Type B pancreatic cell (in vitro differentiated cells): ENCODE measurements at places on chromosomes 5 and 9.

DNA sequence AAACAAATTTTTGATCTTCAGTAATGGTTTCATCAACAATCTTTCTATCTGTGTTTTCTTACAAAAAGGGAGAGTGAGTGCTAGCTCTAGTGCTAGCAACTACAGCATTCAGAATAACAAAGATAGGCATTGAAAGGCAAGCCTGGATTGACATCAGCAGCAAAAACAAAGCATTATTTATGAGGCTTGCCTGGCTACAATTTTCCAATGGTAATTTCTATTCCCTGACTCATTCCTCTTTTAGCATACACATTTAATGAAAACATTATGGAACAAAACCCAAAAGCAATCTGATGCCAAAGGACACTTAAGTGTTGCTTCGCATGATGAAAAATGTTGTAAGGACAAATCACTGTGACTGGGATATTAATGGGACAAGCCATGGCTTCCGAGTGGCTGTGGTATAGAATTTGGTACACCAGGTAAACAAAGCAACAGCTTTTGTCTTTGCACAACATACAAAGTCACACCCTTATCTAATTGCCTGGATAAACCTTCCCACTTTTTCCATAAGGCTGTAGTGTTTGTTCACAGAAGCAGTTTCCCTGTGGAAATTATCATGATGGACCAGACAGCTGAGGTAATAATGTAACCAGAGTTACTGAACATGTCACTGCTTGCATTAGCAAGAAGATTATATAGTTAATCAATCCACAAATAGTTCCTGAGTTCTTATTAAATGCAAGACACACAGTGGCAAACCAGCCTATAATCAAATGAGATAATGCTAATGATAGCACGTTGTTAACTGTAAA is 179.8 kb upstream of the EDIL3 start:
- no peak for DNase-seq

DNA sequence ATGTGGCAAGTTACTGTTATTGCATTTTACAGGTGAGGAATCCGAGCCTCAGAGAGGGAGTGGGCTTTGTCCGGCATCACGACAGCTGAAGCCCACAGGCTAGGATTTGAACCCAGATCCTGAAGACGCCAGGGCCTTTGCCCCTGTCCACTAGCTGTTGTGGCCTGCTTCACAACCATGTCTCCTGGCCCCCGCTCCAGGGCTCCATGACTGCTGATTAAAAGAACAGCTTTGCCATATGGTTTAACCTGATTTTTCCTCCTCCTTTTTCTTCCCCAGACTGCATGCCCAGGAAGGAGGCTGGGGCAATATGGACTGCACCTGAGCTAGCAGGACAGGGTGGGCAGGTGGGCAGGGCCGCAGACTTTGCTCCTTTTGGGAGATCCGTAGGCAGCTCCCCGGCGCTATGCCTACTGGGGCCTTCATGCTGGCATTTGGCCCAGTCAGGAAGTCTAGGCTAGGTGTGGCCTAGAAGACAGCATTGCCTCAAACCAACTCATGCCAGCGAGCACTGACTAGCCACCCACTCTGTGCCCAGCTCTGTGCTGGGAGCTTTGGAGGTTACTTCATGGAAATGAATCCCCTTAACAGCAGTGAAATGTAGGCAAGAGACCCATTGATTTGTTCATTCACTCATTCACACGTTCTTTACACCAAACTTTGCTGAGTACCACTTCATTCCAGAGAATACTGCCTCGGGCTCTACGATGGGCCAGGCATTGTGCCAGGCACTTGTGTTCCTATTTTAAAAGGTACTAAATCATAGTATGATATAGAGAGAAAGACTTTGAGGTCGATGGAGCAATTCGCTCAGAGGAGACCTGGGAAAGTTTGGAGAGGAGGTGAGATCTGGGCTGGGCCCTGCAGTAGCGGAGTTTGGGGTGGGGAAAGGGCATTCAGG is 94.3 kb upstream of the CPEB4 start:
- DNase-seq, result no peak

GRCh38 chr5:66826263-66826662 is 230.1 kb downstream of the MAST4 start:
- DNase-seq, result no peak

DNA sequence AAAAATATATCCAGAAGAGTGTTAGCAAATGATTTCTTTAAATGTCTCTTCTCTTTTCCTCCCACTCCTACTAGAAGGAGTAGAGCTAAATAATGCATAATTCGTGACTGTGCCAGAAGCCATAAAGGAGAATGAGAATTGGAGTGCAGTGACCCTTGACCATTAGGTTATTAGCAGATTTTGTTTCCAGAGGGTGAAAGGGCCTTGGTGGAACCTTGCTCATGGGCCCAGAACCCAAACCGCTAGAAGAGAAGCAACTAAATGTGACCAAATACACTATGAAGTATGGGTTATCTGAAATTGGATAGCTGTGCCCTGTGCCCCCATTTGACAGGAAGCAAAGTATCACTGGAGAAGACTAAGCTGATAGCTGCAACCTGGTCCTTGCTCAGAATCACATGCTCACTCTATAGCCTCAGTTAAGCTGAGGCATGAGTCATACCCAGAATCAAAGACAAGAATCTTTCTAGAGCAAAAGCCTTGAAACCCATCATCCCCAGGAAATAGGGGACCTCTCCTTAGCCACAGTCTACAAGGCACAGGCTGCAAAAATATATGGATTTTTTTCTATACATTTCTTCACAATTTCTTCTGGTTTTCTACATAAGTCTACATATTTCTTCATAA is 36.3 kb downstream of the CAPSL start:
- no peak for DNase-seq

- no peak for DNase-seq
Observed at GRCh38 chr5:127934791-127935256, 148.7 kb upstream of the SLC12A2 start.

GRCh38 chr5:74034733-74035132 is 408.7 kb downstream of the ARHGEF28 start:
- DNase-seq, result no peak

DNA sequence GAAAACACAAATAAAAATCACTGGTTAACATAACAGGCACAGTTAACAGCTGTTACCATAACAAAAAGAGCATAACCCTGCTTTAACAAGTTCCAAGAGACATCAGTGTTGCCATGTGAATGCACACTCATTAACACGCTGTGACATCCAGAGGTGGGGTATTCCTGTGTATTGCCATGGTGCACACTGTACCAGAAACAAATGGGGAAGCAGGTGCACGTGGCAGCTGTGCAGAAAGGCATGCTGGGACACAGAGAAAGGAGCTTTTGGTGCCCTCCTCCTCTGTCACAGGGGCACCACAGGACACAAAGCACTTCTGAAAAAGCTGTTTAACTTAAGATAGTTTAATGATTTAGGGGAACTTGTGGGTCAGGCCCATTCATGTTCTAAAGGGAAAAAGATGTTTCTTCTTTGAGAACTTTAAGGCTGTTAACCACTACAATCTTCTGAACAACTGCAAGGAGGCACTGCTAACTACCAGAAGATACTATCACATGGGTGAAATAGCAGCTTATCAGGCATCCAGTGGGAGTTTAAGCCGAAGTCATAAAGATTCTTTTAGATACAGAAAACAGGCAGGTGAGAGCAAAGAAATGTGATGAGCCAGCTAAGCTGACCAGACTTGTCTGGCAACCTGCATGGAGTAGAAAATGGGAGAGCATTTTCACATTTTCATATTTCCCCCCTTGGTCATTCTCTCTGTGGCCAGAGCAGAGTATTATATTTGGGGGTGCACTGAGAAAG is 56.4 kb upstream of the GOLPH3 start:
- no peak for DNase-seq

GRCh38 chr5:82808960-82809359 is 268.2 kb downstream of the TMEM167A start:
- no peak for DNase-seq

DNA sequence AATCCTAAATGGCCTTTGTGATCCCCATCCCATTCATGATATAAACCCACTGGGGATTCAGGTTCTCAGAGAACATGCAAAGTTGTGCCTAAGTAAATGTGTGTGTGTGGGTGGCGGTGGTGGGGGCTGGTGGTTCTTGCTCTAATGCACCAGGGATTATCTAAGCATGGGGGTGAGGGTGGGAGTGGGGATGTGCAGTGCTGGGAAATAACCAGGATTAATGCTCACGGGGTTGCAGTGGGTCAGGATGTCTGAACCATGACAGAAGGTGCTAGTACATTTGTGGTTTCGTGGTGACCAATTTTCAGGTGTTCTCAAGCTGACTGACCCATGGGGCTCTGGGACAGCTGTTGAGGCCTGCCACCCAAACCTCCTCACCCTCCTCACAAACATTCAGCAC is 101.0 kb downstream of the ZNF608 start:
- no peak for DNase-seq

- DNase-seq, result no peak
Observed at GRCh38 chr9:6490863-6491262, 77.9 kb downstream of the UHRF2 start.

GRCh38 chr5:177440211-177440989 is 6.2 kb upstream of the PRR7 start:
- no peak for DNase-seq

DNA sequence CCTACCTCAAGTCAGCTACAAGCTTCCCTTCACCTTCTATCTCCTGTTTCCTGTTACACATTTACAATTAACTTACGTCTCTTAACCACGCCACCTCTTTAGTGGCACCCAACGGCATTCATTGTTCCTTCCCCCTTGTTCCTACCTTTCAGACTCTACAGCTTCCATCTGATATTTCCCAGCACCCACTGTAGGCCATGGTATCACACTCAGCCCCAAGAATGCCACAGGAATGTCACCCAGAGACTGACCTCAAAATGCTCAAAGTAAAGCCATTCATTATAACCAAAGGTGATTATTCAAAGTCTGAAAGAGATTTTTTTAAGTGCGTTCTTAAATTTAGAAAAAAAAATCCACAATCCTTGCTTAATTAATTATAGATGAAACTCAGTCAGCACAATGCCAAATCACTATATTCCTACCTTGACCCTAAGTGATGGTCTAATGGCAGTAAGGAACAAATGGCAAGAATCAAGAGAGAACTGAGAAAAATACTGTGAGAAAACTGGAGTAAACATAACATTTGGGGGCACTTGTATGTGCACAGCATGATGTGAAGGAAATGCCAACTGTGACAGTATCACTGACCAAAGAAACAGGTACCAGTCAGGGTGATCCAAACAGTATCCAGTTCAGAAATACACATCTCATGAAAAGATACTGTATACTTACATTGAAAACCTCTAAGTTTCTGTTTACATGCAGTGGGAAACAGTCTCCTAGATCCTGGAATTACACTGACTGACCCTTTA is 52.1 kb downstream of the CTNND2 start:
- DNase-seq, result no peak

- DNase-seq, result no peak
Observed at GRCh38 chr9:131781069-131781468, 41.2 kb upstream of the RAPGEF1 start.

DNA sequence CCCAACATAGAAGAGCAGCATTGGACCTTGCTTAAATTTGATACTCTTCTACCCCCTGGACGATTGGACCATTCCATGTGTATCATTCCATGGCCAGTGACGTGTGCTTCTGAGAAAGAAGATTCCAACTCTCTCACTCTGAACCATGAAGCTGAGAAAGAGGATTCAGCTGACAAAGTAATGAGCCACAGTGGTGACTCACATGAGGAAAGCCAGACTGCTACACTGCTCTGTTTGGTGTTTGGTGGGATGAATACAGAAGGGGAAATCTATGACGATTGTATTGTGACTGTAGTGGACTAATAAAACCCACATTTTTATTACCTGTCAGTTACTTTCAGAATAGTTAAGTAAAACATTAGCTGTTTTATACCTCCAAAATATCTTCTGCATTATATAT is 7.5 kb downstream of the HSPA5 start:
- no peak for DNase-seq

GRCh38 chr5:14190194-14191164 is 47.3 kb downstream of the TRIO start:
- no peak for DNase-seq

DNA sequence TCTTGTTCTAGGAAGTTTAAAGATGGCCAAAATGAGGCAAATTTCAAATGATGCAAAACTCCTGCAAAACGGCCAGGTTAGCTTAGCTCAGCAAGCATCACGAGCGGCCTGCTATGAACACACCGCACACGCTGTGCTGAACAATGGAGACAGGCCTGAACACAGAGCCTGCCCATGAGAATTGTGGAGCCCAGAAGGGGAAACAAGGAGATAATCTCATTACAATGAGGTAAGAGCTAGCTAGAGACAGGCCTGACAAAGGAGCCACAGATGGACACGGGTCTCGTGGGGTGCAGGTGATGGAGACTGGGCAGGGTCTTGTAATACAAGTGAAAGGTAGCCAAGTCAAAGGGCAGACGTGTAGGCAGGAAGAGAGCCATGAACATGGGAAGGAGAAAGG is 50.2 kb downstream of the PSMB7 start:
- no peak for DNase-seq

DNA sequence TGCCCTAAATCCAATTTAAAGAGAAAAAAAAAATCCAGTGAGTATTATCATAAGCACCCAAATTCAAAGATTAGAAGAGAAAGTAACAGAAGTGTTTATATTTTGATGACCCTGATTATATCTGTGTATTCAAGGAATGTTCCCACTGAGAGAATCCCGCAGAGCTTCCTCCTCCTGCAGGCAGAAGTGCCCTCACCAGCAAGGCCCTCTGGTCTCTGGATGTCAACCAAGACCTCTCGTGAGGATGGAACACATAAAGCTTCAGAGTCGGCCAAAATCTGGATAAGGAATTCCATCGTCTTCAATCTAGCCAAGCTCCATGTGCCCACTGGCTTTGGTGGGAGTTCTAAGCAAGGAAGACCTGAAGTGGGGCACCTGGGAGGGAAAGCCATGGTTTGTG is 18.1 kb downstream of the PTCH1 start:
- DNase-seq, result no peak

DNA sequence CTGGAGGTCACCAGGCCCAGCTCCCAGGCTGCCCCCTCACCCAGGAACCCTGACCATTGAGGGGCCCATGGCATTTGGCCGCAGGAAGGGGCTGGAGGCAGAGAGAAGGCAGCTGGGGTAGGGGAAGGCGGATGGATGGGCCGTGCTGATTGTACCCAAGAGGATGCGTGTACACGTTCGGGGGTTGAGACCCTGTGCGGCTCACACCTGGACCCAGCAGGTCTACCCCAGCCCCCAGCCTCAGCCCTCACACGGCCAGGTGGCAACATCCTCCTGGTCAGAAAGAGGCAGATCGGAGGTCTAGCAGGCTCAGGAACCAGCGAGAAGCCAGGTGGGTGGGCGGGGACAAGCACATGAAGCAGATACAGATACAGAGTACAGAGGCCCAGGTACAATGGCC is 33.7 kb downstream of the NACC2 start:
- DNase-seq, result peak; percentile 66

DNA sequence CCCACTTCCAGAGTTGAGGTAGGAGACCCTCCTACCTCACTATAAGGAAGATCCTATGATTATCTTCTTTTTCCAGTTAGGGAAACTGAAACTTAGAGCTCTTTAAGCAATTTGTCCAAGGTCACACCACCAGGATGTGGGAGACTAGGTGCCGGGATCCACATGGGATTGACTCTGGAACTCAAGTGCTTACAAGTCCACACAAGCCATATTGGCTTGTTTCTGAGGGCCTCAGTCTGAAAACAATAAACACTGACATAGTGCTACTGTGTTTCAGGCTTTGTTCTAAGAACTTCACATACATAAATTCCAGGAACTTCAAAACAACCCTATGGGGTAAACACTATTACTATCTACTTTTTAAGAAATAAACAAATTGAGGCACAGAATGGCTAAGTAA is 481.3 kb downstream of the ZSWIM6 start:
- DNase-seq, result no peak

- DNase-seq, result no peak
Observed at GRCh38 chr9:75692309-75692708, 198.2 kb upstream of the PCSK5 start.
